Stimulated activated naive CD8-positive, alpha-beta T cell treated with anti-CD3 and anti-CD28 coated beads, Interleukin-15, amount 100 ng/mL, for 72 hours (primary cell): ENCODE measurements at places on chromosomes 2 and 18.

DNA sequence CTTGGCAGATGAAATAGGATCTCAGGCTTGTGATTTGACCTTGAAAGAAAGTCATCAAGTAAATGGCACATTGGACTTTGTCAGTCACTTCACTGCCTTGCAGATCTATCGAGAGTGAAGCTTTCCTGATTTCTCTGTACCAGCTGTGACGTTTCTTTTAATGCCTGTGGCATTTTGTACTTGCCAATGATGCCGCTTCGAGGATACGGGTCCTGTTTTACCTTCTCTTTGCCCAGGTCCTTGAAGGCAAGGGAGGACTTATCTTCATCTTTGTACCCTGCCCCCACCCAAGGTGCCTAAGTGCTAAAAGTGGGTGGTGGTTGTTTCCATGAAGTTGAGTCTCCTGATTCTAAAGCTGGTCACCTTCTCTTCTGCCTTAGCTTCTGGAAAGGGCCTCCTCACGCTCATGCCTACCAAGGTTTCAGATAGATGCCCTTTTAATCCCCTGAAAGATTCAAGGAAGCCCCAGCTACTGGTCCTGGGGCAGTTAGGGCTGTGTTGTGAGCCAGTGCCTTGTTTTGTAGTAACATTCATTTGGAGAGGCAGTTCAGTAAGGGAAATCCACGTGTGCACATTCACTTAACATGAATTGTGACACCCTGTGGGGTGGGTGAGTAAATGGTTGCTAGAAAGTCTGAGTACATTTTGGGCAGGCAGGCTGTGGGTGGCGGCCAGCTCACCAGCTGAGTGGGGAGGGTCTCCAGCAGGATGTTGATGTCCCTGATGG, 6.1 kb downstream of the LBH start:
- peak; percentile 42 for DNase-seq

GRCh38 chr2:52269696-52270485, 1238.0 kb upstream of the NRXN1 start:
- no peak for DNase-seq

- no peak for DNase-seq
These were observed 22.8 kb downstream of the SLC66A3 start for GRCh38 chr2:11177871-11178690.

DNA sequence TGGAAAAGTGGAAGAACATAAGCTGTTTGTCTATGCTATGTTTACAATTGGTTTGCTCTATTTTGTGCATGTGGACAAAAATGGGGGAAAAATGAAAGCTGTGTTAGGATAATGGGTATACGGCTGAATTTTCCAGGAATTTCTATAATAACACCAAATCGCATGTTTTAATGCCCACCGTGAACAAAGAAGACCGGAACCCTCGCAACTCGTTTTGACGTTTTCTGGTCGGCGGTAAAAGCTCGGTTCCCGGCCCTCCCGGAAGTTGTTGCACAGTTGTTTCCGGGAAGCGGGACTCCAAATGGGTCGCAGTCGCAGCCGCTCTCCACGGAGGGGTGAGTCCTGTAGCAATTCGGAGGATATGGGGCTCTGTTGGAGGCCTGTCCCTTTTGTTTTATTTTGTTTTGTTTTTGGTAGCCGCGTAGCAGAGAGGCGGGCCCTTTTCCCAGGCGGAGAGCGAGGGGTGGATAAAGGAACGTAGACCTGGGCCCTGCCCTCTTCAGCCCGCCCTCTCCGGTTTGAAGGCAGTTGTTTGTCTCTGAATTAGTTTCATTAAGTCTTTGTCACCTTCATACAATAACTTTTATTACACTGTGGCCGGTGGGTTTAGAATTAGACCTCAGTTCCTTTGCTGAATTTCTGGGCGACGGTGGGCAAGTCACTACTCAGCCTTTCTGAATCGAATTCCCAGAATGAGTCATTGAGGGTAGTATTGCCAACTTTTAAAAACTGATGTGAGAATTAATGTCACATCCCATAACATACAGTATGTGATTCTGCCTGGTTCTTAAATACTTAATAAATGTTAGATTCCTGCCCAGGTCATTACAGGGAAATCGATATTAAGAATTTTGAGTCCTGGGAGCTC, at the start of gene SNRNP27:
TSS of gene SNRNP27 (plus strand) at position 273 of the 868 bp plus-strand sequence. CDS start at position 302, 29 bp downstream.
- peak; percentile 80 for DNase-seq

DNA sequence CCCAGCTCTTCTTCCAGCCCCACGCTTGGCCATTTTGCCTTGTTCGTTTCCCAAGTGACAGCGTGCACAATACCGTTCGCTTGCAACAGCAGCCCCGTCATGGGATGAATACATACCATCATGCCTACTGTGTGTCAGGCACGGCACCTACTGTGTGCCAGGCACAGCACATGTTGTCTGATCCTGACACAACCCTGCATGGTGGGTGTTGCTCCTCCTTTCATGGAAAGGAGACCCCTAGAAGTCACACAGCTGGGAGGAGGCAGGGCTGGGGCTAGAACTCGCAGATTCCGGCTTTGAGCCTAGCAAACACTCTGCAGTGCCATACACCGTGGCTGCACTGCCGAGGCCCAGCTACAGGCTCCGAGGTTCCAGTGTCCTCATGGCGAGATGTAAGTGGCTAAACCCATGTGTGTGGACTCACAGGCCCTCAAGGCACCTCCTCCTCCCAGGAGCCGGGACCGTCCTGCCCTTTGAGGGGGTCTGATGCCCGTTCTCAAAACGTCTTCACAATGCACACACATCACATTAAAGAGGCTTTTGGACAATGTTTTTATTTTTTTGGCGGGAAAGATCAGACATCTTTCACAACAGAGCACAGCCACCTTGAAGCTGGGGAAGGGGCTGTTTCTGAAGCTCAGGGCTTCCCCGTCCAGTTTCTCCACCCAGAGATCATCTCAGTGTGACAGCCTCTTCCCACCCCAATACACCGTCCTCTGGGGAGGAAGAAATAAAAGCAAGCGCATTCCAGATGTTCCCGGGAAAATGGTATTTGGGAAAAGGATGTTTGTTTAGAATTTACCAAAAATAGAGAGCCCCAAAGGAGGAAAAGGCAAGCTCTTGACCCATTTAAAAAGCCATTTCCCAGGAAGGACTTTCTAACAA, 64.9 kb downstream of the HS1BP3 start:
- no peak for DNase-seq

DNA sequence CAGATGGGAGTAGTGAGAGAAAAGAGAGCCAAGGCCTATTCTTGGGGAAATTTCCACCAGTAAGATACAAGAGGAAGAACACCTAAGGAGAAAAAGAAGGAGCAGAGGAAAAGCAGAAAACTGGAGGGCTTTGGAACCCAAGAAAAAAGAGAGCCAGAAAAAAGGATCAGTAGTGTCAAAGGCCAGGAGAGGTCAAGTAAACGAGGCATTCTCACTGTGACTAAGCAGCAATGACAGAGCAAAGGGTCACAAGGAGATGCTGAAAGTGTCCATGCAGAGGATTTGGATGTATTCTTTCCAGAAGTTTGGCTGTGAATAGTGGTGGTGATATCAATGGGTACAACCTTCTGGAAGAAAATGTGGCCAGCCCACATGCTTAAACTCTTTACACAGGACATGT, 109.5 kb downstream of the DYNAP start:
- DNase-seq: no peak

DNA sequence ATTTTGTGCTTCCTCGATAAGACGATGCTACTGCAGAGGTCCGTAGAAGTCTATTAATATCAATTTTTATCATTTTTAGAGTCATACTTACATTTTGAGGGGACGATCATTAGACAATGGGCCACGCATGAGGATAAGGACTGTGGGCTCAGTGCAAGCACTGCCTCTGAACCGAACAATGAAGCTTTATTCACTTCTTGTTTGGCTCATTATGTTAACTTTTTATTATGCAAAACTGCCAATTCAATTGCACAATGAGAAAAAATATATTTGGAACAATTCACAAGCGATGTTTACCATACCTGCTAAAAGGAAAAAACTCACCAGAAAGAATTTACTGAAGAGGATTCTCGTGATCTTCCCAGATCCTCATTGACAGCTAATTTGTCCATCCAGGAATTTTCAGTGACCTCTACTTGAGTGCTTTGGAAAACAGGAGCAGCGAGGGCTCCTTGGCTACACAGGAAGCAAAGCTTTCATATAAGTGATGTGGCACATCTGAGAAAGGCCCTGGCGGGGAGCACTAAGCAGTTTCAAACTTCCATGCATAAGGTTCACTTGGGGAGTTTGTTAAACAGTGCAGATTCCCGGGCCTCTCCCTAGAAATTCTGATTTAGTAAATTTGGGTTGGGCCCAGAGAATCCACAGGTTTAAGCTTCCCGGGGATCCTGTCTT, 13.3 kb upstream of the CAPN13 start:
- no peak for DNase-seq

- DNase-seq: no peak
These were observed 23.7 kb downstream of the FARP2 start for GRCh38 chr2:241379481-241380480.

DNA sequence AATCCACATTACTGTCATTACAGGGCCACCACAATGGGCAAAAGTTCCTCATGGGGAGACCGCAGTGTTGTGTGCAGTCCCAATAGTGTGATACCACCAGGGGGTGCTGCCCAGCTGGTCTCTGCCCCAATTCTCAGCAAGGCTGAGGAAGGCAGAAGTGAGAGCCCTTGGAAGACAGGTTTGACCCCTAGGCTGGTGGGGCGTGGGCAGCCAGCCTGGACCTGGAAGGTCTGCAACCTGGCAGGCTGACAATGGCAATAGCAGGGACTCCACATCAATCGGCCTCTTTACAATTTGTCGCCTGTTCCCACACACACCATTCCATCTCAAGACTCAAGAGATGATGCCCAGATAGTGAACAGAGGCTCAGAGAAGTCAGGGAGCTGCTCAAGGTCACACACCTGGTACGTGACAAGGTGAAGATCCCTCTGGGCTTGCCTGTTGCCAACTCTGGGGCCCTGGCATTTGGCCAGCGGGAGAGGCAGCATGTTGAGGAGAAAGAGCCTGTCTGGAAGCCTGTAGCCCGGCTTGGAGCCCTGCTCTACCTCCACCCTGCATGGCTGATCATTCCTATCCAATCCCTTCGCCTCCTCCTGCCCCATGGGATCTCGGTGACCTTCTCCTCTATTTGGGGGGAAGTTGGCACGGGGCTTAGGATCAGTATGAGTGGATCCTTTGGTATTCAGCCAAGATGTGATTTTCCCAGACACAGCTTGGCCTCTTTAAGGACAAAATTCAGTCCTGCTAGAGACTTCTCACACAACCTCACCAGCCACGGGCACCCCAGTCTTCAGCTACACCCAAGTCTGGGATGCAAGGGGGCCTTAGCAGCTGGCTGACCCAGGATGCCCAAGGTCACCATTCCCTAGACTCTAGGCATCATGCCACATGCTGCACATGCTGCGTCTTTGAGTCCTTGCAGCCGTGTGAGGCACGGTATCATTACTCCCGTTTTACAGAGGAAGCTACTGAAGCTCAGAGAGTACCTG, 2.9 kb upstream of the ATOH8 start:
- peak; percentile 50 for DNase-seq

DNA sequence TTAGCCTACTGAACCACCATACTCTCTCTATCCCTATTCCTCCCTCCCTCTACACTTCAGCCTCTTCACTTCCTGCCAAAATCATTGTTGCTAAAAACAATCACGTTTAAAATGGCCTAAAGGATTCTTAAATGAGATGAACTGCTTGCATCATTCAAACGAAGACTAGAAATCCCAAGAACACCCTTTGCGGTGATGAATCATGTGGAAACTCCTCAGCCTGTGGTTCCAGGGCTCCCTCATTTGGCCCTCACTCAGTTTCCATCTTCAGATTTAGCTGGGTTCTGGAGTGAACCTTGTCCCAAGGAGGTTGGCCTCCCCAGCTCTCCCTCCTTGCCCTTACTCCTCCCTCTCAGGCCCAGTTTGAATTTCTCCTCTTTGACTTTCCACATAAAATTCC, 125.6 kb upstream of the CDC42EP3 start:
- no peak for DNase-seq

GRCh38 chr18:5997361-5997760, 102.0 kb upstream of the TMEM200C start:
- no peak for DNase-seq

GRCh38 chr2:99621106-99621505, 131.3 kb upstream of the REV1 start:
- DNase-seq: no peak

DNA sequence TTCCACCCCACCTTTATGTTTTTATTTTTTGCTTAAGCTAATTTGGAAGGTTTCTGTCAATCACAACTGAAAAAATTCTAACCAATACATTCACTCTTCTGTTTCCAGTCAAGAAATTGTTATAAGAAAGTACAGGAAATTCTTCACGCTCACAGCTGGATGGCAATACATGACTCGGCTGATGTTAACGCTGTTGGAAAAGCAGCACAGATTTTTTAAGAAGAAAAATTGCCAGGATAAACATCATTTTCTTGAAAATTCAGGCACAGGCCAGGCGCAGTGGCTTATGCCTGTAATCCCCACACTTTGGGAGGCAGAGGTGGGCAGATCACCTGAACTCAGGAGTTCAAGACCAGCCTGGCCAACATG, 46.1 kb downstream of the STPG4 start:
- no peak for DNase-seq

- no peak for DNase-seq
These were observed 25.1 kb upstream of the ARHGAP25 start for GRCh38 chr2:68709421-68709911.

GRCh38 chr2:240436683-240437550, 1.5 kb downstream of the GPC1 start:
- no peak for DNase-seq

DNA sequence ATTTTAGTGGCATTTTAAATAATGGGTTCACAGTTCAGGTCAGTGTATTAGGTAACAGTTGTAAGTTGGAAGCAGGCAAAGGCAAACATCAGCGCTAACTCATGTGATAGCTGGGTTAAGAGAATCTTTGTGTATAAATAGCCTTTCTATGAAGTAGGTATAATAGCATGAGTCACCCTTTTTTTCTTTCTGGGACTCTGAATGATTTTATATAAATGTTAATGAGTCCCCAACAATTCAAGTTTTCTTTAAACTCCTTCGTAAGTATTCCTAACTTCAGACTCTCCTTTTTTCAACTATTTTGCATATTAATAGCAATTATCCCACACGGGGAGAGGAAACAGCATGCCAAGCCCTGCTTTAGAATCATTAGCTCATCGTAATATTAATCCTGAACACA, 384.3 kb downstream of the PIK3C3 start:
- DNase-seq: no peak

DNA sequence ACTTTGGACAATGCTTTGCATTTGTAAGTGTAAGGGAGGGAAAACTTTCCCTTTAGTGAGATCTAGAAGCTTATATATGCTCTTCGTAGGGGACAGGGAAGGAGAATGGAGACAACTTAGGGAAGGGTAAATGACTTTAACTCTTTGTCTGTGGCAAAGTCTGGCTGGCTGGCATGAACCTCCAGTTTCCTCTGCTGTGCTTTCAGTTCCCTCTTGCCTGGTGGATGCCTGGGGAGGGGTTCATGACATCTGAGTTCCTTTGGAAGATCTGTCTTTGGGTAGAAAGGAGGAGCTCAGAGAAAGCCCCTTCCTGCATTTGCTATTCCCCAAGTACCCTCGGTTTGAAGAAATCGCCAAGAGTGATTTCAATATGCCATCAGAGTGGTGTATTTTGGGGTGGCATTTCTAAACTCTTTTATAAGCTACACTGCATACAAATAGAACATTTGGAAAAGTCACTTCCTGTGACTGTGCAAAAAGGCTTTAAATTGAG, 143.6 kb downstream of the VAPA start:
- no peak for DNase-seq
